ENCODE measurements at places on chromosomes 5 and 9.

DNA sequence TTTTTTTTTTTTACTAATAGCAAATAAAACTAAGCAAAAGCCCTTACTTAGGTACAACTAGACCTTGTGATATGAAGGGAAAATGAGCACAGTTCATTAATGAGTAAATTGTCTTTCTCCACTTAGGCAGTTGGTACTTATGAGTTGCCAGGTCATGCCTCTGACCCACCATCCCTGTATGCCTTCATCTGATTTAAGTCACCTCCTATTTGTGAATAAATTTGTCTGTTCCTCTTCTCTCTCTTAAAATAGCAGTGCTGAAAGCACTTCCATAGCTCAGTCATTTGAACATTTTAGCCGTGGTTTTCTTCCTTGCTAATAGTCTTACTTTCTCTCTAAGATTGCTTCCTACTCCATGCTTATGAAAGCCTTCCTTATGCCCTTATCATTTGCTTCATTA is 61.4 kb downstream of the SLC44A1 start:
- no peak for DNase-seq

DNA sequence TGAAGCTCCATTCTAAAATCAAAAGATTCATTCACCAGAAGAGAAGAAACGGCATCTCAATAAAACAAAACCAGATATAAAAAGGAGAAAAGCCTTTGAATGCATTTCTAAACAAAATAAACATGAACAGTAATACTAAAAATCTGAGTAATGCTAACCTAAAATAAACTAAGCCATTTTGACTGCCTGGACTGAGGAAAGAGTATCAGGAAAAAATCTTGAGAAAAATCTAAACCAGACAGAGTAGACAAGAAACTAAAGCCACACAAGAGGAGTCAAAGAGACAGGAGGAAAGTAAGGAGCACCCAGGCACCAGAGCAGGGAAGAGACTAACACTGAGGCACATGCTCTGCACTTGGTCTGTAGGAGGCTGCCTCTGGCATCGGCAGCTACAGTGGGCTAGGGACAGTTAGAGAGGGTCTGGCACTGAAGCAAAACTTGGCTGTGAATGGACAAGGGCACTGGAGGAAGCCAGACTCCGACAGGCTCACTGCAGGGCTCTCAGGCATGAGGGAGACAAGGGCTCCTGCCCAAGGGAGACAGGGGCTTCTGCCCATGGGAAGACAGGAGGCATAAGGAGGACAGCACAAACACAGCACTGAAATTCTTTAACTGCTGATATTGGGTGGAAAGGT is 50.2 kb downstream of the DROSHA start:
- no peak for DNase-seq

GRCh38 chr9:33467526-33467925 is 6.2 kb downstream of the NOL6 start:
- DNase-seq, result no peak

- no peak for DNase-seq
Observed at GRCh38 chr9:89311346-89312221, 589 bp downstream of the CKS2 start.

All from activated naive CD4-positive, alpha-beta T cell treated with Interleukin-2 at 50 U/mL for 16 hours (primary cell).